ENCODE measurements at places on chromosomes 6 and 20.

- peaks cover 31% of the 10 kb centered on the region for H3K4me1 ChIP-seq
- no peak for DNase-seq
- no peaks in the 10 kb centered on the region for H3K36me3 ChIP-seq
- no peak overlapping the region for H3K4me3 ChIP-seq
- H3K27ac ChIP-seq, result no peak overlapping the region
Measured at GRCh38 chr20:2131366-2131765, 29.7 kb downstream of the STK35 start.

DNA sequence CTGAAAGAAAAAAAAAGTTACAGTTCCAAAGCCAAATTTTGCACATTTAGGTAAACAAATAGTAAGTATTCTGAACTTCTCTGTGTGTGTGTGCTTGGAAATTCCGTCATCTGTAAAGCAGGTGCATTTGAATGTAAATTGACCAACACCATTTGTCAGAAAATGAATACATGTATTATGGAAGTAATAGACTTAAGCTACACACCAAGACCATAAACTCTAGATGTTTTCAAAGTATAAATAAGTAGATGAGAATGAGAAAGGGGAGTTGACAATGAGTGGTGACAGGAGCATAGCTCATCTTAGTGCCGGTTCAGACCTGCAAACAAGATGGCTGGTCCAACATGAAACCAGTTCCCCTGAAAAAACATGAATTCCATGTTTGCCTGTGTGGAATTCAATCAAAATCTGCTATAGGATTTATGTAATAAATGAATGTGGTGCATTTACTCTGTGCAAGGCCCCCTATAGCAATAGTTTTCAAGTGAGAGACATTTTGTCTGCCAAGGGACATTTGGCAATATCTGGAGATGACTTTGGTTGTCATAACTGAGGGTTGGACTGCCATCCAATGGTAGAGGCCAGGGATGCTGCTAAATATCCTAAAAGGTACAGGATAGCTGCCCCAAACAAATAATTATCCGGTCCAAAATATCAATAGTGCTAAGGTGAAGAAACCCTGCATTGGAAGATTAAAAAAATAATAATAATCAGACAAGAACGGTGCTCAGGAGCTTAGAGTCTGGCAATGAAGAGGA lies 11.0 kb upstream of the FILIP1 start:
- H3K27me3 ChIP-seq, result no peaks in the 10 kb centered on the region
- H3K4me1 ChIP-seq, result no peaks in the 10 kb centered on the region
- no peak overlapping the region for H3K4me3 ChIP-seq
- no peak overlapping the region for H3K27ac ChIP-seq
- no peak for DNase-seq

DNA sequence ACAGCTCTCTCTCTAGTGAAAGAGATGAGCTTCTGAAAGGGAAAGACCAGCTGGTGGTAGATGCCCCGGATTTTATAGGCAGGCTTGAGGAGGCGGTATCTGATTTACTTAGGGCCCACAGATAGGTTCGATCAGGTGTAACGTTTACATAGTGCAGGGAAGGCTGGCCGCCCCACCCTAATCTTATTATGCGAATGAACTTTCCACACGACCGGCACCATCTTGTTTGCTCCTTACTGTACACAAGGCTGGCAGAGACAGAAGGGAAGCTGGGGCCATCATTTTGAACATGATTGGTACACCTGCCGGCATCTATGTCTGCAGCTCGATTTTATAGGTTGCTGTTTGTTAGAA lies 212.0 kb upstream of the JARID2 start:
- no peak overlapping the region for H3K27ac ChIP-seq
- DNase-seq, result no peak
- H3K27me3 ChIP-seq, result peaks cover 3% of the 10 kb centered on the region
- H3K4me1 ChIP-seq, result peaks cover 12% of the 10 kb centered on the region
- no peak overlapping the region for H3K4me3 ChIP-seq
- H3K36me3 ChIP-seq, result no peaks in the 10 kb centered on the region

GRCh38 chr20:63309261-63310071 lies 16.5 kb downstream of the COL20A1 start:
- no peaks in the 10 kb centered on the region for H3K27me3 ChIP-seq
- H3K27ac ChIP-seq, result no peak overlapping the region
- DNase-seq, result no peak
- H3K36me3 ChIP-seq, result no peaks in the 10 kb centered on the region
- H3K4me1 ChIP-seq, result no peaks in the 10 kb centered on the region

GRCh38 chr6:122339661-122340060 lies 59.8 kb upstream of the HSF2 start:
- peaks cover 57% of the 10 kb centered on the region for H3K27me3 ChIP-seq
- no peak overlapping the region for H3K27ac ChIP-seq
- H3K36me3 ChIP-seq, result no peaks in the 10 kb centered on the region

All from osteocyte (in vitro differentiated cells).